Lower leg skin (tissue), 4 donors: ENCODE measurements at places on chromosomes 16 and 17. TPM values are rescaled to one million over a fixed set of nuclear protein-coding genes. Genes with fewer than 3 reads are reported as not detected.

The ZNHIT3 gene
- 35.0 TPM for total RNA-seq

The NAA60 gene
- total RNA-seq = 24.5 TPM

The TBC1D28 gene
- not detected for total RNA-seq

The ZP2 gene
- total RNA-seq = not detected

The KRTAP9-3 gene
- total RNA-seq = 8.7 TPM
